Epithelial cell of prostate (primary cell): ENCODE measurements at places on chromosomes 16 and 17.

GRCh38 chr16:89491974-89492687 lies 1.8 kb upstream of the ANKRD11 start:
- no peak for DNase-seq

- DNase-seq: no peak
These were observed 13.2 kb upstream of the ATP2A3 start for GRCh38 chr17:3977387-3977786.

DNA sequence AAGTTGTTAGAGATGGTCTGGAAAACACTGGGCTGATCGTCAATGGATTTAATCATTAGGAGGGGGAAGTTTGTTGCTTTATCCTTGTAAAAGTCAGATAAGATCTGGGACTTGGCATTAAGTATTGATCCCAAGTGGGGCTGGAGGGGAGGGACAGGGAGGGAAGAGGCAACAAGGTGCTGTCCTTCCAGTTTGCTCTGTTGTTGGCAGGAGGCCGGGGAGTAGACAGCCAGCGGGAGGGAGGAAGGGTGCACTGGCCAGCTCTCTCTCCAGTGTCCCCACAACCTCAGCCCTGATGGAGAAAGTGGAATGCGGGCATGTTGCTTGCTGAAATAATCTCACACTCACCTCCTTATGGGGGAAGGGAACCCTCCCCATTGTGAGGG lies 210.2 kb downstream of the CCDC182 start:
- DNase-seq: no peak

DNA sequence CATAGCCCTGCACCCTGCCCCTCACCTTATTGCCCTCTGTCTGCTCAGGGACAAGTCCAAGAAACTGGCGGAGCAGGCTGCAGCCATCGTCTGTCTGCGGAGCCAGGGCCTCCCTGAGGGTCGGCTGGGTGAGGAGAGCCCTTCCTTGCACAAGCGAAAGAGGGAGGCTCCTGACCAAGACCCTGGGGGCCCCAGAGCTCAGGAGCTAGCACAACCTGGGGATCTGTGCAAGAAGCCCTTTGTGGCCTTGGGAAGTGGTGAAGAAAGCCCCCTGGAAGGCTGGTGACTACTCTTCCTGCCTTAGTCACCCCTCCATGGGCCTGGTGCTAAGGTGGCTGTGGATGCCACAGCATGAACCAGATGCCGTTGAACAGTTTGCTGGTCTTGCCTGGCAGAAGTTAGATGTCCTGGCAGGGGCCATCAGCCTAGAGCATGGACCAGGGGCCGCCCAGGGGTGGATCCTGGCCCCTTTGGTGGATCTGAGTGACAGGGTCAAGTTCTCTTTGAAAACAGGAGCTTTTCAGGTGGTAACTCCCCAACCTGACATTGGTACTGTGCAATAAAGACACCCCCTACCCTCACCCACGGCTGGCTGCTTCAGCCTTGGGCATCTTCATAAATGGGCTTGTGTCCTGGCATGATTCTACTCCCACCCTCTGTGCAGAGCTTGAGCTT lies 6.3 kb upstream of the NFATC3 start:
- DNase-seq: no peak

GRCh38 chr17:65688307-65688706 lies 126.9 kb upstream of the AXIN2 start:
- DNase-seq: no peak

DNA sequence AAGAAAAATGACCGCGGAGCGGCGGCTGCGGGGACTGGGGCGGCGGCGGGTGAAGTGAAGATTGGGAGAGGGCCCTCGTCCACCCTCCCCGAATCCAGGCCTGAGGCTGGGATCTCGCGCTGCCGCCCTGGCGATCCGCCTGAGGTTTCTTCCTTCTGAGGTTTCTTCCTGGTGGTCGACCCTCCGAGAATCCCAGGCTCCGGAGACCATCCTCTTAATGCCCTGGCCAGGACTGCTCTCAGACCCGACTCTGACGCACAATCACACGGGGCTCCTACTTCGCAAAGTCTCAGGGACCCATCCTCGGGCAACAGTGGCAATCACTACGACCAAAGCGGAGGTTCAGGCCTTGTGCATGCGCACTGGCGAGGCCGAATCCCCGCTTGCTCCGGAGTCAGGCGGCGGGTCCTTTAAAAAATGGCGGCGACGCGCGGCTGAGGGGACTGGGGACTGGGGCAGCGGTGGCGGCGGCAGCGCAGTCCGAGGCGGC lies 18.0 kb upstream of the KCNJ18 start:
- DNase-seq: no peak

DNA sequence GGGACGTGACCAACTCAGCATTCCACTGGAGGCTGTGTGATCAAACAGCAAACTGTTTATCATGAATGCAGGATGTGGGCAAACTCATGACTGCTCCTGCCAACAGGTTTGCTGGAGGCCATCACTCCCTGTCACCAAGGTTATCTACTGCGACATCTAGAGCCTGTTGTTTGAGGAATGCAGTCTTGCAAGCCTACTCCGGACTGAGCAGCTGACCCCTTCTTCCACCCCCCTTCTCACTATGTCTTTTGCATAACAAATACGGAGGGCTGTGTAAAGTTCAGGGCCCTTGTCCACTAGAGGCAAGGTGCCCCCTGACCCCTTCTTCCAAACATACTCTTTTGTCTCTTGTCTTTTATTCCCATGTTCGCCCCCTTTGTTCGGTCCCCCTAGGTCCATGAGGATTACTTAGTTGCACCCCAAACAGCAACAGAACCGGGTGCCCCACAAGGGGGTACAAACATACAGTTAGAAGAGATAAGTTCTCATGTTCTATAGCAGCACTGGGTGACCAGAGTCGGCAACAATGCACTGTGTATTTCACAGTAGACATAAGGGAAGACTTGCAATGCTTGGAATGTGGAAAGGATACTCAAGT lies 28.7 kb downstream of the MEAK7 start:
- no peak for DNase-seq

- DNase-seq: no peak
These were observed 4.8 kb downstream of the METRNL start for GRCh38 chr17:83084214-83084613.
